SW480 (cell line): ENCODE measurements at places on chromosomes 5 and 9.
A peak's percentile ranks its signal among the peaks of the same experiment; 100 is the strongest.

DNA sequence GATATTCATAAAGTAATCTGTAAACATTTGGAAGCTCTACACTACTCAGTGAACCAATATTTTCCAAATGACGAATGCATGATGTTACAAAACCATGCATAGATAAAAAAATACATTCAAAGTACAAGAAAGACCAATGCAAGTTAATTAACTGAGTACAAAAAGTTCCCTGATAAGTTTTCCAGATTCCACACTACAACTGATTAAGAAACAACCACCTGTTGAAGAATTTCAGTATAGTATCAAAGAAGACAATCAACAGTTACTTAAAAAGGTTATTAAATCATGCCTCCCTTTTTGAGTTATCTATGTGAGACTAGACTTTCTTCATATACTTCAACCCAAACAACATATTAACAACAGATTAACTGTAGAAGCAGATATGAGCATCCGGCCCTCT is 192.4 kb downstream of the ARL15 start:
- DNase-seq = no peak

DNA sequence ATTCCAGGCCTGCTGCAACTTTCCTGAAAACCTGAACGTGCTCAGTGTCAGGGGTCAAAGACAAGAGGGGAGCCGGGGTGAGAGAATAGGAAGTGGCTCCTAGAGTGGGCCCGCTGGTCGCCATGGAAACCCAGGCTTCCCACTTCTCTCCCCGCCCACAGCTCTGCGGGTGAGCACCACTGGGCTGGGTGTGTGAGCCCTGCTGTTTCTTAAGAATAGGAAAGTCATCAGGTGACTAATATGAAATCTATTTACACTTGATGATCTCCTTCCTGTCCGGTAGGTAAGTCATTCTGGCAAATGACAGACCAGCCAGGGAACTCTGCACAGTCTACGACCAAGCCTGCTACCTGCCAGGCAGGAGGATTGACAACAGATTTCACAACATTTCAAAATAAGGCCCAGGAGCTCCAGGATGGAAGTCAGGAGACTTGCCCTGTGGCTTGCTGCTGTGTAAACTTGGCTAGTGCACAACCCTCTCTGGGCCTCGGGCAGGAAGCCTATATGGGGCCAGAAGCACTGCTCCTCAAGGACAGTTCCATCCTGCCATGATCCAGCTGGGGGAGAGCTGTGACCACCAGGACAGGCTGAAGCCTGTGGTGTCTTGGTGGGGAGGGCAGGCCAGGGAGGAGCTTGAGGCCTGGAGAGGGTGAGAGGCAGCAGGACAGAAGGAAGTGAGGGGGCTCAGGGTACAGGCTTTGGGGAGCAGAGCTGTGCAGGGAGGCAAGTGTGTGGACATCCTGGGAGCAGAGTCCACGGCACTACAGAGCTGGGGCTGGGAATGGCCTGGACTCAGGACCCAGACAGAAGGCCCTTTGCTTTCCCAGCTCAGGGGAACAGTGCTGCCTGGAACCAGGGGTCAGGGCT is 60.6 kb downstream of the SHB start:
- peak; percentile 87 for DNase-seq

DNA sequence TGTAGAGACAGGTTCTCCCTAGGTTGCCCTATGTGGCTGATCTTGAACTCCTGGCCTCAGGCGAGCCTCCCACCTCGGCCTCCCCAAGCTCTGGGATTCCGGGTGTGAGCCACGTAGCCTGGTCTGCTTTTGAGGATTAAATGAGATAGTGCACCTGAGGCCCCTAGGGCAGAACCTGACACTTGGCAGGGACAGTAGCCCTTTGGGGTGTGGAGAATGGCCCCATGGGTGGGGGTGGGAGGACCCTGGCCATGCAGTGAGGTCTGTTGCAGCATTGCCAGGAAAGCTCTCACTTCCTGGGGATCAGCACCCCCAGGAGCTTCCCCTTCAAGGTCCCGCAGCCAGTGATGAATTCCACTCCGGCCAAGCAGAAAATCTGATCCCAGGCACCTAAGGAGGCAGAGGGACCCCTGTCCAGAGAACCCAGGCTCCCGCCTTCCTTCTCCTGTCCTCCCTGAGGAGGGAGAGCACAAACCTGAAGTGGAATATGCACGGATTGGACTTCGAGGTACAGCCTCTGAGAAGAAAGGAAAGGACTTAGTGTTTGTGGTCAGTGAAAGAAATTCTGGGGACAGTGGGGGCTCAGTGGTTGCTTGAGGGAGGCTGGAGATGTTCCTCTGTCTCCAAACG is 73.9 kb upstream of the UNC5A start:
- no peak for DNase-seq

- DNase-seq = no peak
Observed at GRCh38 chr5:128490761-128491160, 47.3 kb downstream of the FBN2 start.

DNA sequence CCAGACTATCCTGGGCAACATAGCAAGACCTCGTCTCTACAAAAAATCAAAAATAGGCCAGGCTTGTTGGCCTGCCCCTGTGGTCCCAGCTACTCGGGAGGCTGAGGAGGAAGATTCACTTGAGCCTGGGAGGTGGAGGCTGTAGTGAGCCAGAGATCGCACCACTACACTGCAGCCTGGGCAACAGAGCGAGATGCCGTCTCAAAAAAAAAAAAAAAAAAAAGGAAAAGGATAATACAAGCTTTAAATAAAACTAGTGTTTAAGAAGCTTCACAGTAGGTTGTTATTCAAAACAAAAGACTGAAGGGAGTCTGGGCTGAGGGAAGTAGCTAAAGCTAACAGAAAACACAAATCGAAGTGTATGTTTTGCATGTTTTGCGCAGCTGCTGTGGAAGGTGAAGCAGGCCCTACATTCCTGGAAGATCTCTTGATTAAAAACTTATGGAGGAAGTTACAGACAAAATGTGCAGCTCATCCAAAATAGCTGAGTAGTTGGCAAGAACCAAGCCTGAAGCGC is 581 bp upstream of the C9orf40 start:
- no peak for DNase-seq

GRCh38 chr5:96637196-96637595 is 25.0 kb upstream of the CAST start:
- no peak for DNase-seq

- DNase-seq = peak; percentile 89
Observed at GRCh38 chr9:133534346-133535291, at the start of gene ADAMTSL2. Gene ADAMTSL2, plus strand, starts transcription at chr9:133534704. Its CDS starts 2,009 bp downstream, at chr9:133536713.

GRCh38 chr5:10635867-10636350 is 72.0 kb downstream of the ANKRD33B start:
- no peak for DNase-seq

DNA sequence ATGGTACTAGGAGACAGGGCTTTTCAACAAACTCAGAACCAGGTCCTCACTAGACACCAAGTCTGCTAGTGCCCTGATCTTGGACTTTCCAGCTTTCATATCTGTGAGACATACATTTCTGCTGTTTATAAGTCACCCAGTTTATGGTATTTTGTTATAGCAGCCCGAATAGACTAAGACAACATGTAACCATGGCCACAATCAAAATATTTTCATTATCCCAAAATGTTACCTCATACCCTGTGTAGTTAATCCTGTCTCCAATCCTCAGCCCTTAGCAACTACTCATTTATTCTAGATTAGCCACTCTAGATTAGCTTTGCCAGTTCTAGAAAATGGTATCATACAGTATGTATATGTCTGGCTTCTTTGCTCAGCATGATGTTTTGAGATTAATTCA is 6.3 kb upstream of the ATG10 start:
- DNase-seq = no peak

- no peak for DNase-seq
Observed at GRCh38 chr9:20551835-20552234, 70.5 kb downstream of the MLLT3 start.

GRCh38 chr5:98755406-98755805 is 18.1 kb upstream of the RGMB start:
- no peak for DNase-seq

GRCh38 chr9:125110464-125110863 is 32.9 kb downstream of the SCAI start:
- DNase-seq = no peak

DNA sequence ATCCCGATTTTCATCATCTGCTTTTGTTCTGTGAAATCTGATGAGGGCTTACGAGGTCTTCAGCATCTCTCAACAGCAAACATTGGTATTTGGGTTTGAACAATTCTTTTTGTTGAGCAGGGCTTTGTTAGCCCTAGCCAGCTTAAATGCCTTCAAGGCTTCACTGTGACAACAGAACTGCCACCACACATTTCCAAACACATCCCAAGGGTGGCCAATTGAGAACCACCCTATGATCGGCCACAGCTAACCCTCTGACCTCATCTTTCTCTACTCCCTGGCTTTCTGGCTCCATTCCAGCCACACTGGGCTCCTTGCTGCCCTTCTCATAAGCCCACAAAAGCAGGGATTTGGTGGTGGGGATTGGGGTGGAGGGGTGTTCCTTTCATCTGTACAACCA is 17.6 kb downstream of the MTX3 start:
- no peak for DNase-seq

DNA sequence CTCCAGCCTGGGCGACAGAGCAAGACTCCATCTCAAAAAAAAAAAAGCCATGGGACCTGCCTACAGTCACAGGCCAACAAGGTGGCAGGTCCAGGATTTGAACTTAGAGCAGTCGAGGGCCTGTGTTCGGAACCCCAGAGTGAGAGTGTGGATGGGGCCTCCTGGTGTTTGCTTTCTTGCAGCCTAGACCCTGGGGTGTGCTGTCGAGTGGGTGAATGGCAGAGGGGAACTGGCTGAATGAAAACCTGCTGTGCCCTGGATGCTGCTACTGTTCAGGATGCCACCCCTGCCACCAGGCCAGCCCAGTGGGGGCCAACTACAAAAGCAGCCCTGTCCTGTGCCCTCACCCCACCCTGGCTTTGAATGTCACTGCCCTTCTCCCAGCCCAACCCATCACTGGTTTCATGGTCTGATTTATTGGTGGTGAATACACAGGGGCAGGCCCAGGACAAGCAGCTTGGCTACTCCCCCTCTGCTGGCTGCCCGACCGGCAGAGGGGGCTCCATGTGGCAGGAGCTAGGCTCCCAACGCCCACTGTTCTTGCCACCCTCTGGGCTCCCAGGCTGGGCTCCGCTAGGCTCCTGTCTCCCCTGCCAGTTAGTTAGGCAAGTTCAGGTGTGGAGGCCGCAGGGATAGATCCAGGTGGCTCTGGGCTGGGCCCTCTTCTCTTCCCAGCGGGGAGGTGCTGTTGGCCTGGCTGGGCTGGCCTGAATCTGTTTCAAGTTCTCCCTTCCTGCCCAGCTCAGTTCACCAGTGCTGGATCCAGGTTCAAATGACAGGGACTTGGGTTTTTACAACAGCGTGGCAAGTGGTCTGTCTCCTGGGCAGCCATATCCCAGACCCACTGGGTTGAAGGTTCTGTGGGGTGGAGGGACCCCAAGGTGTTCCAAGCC is 12.2 kb downstream of the FPGS start:
- no peak for DNase-seq

- DNase-seq = no peak
Observed at GRCh38 chr5:117182104-117182503, 607.5 kb upstream of the SEMA6A start.

DNA sequence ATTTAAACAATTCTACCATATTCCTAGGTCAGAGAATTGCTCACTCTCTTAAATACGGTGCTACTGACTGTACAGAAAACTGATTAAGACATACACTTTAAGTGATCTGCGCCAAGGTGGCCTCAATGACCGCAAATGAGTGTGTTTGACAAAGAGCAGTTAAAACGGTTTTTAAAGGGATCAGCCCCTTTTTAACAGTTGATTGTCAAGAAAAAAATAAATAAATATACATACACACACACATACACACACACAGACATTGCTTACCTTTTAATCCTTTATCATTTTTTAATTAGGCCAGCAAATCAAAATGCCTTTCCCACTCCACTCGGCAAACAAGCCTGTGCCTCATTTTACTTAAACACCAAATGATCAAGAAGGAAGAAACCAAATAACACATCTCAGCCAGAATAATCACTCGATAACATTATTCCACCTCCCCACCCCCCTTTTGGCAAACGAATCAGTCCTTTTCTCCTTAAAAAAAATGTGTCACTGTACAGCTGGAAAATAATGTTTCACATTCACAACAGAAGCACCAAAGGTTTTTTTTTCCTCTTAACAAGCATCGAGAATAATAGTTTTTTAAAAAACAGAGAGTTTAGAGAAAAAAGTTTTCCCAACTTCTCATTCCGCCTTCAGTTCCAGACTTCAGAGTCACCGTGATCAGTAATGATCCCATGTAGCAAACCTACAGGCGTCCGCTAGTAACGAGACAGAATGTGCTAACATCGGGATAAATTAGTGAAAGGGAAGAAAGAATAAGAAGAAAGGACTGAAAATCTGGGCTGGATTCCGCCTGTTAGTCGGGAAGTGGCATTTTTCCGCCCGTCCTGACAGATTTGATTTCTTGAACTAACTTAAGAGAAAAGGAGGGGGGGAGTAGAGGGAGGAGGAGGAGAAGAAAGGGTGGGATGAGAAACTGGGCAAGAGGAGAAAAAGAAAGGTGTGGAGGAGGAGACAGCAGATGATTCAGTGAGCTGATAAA is at the start of gene ZNF608:
TSS of gene ZNF608 (minus strand) at position 712 of the 988 bp plus-strand sequence. CDS start 1,650 bp downstream, outside the sequence.
- peak; percentile 82 for DNase-seq

DNA sequence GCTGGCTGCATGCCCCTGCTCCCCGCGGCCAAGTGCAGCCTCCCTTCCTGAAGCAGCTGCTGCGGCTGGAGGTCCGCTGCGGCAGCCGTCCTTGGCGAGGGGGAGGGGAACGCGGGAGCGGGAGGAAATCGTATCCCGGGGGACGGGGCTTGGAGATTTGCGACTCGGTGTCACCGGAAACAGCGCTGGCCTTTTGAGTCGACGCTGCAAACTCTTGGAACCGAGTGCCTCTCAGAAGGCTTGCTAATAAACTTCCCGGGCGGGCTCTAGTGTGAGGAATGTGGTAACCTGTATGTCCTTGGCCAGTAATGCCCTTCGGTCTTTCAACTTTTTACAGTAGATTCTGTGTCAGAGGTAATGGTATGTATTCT is 82.7 kb downstream of the PTPDC1 start:
- DNase-seq = no peak

- no peak for DNase-seq
Observed at GRCh38 chr5:31392061-31392460, 139.8 kb downstream of the DROSHA start.

DNA sequence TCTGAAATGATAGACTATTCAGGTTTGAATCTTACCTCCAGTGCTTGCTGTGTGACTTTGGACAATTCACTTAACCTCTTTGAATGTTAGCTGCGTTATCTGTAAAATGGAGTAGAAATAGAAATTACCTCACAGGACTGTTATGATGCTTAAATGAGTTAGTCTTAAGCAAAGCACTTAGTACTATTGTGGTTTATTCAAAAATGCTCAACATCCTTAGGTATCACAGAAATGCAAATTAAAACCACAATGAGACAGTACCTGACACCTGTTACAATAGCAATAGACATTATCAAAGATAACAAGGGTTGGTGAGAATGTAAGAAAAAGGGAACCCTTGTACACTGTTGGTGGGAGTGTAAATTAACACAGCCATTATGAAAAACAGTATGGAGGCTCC is 77.6 kb upstream of the FREM1 start:
- DNase-seq = no peak

GRCh38 chr9:95952471-95952870 is 77.0 kb downstream of the ERCC6L2 start:
- no peak for DNase-seq

GRCh38 chr5:77518304-77518703 is 26.2 kb upstream of the WDR41 start:
- DNase-seq = peak; percentile 46
